ENCODE measurements at places on chromosomes 1 and 21.
A peak's percentile ranks its signal among the peaks of the same experiment; 100 is the strongest.

GRCh38 chr1:41734201-41734970 lies 184.3 kb downstream of the HIVEP3 start:
- DNase-seq: no peak

GRCh38 chr1:116064616-116065015 lies 46.6 kb upstream of the MAB21L3 start:
- no peak for DNase-seq

DNA sequence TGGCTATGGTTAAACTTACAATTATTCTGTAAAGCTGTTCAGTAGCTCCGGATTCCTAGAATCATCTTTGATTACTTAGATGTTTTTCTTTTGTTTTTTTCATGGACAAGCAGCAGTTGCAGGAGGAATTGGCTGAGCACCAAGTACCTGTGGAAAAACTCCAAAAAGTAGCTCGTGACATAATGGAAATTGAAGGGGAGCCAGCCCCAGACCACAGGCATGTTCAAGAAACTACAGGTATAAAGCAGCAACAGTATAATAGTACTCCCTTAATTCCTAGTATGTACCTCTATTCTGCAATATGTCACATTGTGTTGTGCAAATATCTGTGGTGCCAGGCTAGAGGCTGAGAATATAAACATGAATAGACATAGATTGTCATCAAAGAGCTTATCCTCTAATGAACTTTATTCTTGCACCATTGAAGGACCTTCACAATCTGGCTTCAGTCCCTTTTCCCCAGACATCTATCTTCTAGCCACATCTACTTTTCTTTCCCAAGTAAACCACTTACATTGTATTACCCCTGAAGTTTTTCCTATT lies 132.3 kb upstream of the BMP8A start:
- no peak for DNase-seq

DNA sequence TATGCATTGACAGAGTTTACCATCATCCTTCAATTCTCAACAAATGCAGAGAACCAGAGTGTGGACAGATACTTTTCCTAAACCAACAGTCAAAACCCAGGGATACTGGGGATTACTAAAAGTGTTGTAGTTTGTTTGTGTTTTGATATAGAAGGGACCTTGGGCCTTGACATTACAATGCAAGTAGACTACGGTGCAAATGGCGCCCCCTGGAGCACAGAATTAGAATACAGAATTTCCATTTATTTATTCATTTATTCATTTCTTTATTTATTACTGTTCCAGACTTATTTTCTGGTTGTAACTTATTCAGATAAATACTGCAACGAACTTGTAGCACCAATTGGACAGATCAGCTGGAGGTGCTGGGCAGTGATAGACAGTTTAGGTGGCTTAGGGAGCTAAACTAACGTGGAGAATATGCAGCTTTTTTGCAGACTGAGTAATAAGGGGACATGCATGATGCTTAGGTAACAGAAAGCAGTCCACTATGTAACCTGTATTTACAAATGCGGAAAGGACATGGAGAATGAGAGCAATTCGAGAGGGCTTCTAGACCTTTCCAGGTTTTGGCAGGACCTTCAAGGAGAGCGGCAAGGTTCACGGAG lies 42.6 kb downstream of the KIRREL1 start:
- DNase-seq: no peak

- no peak for DNase-seq
Measured at GRCh38 chr1:215875236-215875635, 308.1 kb downstream of the KCTD3 start.

GRCh38 chr1:197391303-197392226 lies 123.5 kb downstream of the CRB1 start:
- DNase-seq: no peak

DNA sequence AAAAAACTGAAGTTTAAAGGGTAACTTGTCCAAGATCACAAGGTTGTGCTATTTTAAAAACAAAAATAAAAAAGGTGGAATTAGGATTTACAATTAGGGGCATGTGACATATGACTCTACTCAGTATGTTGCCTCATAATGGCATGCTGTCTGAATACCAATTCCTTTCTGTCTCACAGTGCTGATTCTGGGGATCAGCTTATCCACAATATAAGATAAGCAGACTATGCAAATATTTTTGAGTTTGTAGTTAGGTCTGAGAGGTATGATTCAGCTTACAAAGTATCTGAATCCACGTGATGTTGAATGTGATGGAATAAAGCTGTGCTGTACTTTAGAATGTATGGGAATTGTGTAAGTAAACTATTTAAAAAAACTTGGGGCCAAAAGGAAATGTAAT lies 216.6 kb downstream of the HHIPL2 start:
- no peak for DNase-seq

DNA sequence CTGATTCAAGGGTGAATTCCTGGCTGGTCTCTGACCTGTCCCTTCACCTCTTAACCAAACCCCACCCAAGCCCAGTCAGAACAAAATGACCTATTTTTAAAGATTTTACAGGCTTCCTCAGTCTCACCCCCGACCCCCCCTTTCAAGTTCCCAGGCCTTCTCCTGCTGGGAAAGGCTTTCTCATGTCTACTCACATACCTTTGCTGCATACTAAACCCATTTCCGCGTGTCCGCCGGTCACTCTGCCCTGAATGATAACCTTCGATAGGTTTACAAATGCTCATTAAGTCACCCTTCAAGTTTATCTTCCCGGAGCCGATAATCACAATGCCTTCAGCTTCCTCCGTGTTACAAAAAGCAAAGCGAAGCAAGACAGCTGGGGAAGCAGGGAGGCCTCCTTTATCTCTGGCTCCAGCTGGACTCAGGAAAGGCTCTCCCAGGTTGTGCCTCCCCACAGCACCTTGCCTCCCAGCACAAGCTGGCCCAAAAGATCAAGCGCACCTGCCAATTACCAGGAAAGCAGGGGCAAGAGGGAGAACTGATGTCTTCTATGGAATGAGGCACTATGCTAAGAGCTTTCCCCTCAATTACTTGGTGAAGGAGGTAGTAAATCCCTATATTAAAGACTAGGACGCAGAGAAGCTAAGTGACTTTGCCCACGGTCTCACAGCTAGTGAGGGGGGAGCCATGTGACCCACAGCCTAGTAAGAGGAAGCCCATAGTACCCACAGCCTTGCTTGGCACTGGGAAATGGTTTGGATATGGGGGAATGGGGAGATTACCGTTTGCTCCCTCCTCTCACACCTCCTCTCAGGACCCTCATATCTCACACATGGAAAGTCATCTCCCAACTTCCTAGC lies 15.9 kb downstream of the SMIM12 start:
- DNase-seq: no peak

DNA sequence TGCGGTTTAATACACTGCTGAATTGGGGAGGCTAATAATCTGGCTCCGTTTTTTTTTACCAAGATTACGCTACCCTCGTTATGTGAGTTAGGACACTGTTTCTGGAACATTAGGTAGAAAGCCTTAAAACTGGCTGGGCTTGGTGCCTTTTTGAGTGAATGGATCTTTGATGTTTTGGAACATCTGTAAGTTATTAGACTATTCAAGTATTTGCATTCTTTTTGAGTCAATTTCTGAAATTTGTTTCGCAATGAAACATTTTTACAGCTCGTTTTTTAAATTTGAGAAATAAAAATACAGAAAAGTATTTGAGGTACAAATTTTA lies 106.9 kb downstream of the LTN1 start:
- no peak for DNase-seq

- no peak for DNase-seq
Measured at GRCh38 chr1:119333163-119333896, 35.3 kb upstream of the HAO2 start.

GRCh38 chr1:42399315-42400100 lies 18.9 kb downstream of the RIMKLA start:
- no peak for DNase-seq

- DNase-seq: no peak
Measured at GRCh38 chr1:11453742-11454491, 25.0 kb upstream of the DISP3 start.

- no peak for DNase-seq
Measured at GRCh38 chr21:40684726-40685125, 162.2 kb downstream of the DSCAM start.

DNA sequence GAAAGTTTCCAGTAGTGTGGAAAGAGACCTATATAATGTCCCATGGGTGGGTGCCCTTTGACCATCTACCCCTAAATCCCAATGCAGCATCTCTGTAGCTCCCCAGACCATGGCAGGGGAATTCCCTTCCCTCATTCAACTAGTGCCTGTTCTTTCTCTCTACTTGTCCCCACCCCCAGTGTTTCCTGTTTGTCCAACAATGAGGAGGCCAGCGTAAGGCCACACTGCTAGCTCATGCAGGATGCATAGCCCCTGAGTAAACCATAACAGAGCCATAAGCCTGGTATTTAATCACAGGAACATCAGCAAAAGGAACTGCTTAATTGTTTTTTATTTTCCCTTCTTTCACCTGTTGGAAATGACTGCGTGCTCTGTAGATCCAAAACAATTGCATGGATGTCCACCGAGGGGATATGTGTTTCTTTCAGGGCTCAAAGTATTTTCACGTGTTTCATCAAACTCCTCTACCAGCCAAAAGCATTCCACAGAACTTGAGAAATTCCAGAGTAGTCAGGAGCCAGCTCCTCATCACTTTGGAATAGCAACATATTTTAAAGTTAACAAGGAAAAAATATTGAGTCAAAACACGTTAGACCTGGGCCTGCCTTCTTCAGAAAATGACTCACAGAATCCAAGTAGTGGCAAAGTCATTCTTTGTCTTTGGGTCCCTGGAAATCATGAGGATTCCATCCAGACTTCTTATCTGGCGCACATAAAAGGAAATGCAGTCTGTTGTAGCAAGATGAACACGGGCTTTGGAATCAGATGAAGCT lies 162.5 kb upstream of the SGIP1 start:
- peak; percentile 10 for DNase-seq

DNA sequence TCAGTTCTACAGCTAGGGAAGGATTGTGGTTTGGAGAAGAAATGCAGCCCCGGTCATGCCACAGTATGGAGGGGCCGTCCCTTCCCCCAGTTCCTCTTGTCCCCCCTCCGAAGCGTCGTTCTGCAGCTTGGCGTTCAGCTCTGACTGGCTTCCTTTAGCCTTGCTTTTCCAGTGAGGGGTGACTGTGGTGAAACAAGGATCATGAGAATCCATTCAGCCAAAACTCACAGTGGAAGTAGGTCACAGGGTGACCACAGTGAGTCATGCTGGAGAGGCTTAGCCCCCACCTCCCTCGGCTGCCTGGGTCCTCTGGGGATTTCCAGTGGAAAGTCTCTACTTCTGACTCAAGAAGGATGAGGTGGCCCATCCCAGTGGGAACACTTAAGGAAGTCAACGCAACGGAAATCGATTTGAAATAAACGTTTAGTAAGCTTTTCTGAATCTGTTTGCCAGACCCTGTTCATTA lies 37.3 kb upstream of the COL6A2 start:
- peak; percentile 96 for DNase-seq

DNA sequence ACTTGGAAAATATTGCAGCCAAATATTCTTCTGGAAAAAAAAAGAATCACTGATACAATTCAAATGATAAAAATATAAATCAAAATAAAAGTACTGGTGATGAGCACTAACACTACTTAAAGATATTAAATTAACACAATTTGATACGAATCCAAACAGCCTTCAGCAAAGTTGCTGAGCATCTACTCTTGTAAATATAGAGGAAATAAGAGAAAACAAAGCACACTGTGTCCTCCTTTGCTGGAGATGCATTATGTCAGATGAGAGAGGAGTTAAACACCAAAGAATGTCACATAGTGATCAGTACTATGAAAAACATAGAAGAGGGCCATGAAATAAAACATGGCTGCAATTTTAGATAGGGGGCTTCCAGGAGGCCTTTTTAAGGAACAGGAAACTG lies 177.4 kb upstream of the RNPC3 start:
- no peak for DNase-seq

- no peak for DNase-seq
Measured at GRCh38 chr1:27007909-27008582, 4.6 kb downstream of the TENT5B start.

- peak; percentile 33 for DNase-seq
Measured at GRCh38 chr1:23475134-23475628, 8.8 kb downstream of the ASAP3 start.

DNA sequence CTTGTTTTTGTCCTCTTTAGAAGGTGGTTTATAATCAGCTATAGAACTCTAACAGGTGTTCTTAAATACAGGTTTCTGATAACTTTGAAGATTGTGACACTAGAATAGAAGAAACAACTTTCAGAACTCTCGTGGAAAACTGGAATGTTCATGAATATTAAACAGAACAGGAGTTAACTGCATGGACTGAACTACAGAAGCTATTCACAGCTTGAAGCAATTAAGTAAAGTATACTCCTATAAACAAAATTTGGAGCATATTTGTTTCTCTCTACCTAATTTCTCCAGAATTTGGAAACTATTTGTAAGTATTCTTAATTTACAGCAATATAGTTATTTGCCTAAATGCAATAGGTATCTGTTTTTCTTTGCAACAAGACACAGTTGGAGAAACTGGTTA lies 824.8 kb downstream of the ADGRL2 start:
- DNase-seq: no peak

DNA sequence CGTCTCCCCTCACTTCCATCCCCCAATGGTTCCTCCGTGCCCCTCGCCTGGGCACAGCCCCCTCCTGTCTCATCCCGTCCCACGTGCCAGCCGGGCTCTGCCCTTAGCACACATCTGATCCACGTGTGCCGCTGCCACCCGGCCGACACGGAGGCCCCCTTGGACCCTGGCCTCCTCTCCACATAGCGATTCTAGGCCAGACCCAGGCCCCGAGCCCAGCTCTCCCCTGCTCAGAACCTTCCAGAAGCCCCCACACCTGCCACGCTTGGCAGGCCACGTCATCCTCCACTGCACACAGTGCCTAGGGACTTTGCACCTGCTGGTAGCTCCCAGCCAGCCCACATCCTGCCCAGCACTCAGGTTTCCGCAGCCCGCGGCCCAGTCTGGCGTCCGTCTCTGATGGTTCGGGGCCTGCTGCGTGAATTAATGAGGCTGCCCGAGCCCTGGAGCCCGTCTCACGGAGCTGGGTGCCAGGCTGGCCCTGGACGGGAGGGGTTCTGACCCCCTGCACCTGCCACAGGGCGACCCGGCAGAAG lies 20.1 kb downstream of the PLCH2 start:
- no peak for DNase-seq

GRCh38 chr21:44761011-44761729 lies 40.5 kb downstream of the UBE2G2 start:
- no peak for DNase-seq

- DNase-seq: no peak
Measured at GRCh38 chr1:72516264-72516663, 233.9 kb upstream of the NEGR1 start.

GRCh38 chr1:19597496-19598309 lies 46.4 kb upstream of the NBL1 start:
- peak; percentile 12 for DNase-seq

GRCh38 chr1:197892684-197893083 lies 9.7 kb upstream of the C1orf53 start:
- no peak for DNase-seq

GRCh38 chr1:75430526-75430925 lies 180.4 kb downstream of the SLC44A5 start:
- DNase-seq: no peak

All from H54 (cell line).